Caudate nucleus (tissue), 63 donors: ENCODE measurements at places on chromosomes 2 and 18.

DNA sequence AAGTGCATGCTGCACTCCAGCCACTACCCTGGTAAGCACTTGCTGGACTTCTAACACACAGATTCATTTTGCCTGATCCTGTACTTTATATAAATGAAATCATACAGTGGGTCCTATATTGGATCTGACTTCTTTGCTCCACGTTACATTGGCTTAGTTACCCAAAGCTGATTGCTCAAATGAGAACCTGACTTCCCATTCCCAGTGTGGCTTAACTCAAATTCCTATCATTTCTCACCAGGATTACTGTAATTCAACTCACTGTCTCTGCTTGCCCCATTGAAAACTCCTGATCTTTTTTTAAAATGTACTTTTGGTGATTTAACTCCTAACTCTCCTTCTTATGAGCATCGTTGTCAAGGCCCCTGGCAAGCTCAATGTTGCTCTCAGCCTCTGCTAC is 1.4 kb downstream of the RSAD2 start:
- no peak for DNase-seq

DNA sequence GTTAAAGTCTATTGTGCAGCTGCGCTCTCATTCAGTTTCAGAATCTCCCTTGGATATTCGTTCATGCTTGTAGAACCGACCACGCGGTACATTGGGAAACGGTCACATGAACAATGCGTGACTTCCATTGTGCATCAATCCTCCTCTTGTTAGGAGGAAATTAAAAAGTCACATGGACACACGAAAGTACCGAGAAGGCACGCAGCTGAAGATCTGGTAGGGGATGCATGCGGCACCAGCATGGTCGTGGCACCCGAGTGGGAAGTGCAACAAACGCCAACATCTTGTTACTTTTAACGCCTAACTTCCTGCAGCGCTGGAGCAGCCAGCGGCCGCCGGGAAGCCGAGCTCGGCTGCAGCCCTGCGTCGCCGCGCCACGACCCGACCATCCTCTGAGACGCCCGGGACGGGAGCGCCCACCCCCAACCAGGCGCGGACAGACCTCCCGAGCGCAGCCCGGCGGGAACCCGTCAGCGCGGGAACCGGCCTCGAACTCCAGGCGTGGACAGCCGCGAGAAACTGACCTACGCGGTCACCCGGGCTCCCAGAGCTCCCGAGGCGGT is 412 bp downstream of the OSBPL1A start:
- DNase-seq: peak; percentile 67

GRCh38 chr18:38520786-38521185 is 955.2 kb upstream of the CELF4 start:
- DNase-seq: no peak

DNA sequence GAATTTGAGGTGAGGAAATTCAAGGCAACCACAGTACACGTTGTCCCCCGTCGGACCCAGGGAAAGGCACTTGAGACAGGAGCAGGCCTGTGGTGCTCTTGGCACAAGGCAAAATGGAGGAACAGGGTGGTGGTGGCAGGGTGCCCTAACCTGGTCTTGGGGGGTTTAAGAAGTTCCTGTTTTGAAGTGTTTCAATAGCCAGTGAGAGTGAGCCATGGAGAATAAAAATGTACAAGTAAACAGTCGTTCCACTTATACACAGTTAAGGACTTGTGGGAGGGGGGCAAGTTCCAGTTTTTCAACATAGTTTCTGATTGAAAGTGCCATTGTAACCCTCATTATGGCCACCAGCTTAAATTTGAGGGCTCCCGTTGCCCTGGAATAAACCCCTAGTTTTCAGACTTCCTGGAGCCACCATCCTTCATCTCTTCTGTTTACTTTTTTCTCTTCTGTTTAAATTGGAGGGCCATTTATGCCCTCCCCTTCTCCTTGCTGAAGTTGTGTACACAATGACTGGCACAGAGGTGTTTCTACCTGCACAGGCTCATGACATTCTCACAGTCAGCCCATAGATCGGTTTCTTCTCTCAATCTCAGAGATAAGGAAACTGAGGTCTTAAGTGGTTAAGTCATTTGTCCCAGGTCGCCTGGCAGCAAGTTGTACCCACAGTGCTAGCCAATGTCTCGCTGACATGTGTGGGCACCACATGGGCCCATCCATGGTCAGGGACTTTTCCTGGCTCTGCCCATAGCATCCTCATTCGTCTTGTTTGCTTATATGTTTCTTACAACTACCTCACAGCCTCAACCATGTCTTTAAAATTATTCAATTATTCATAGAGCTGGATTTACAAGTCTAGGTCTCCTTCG is 66.0 kb upstream of the ST3GAL5 start:
- no peak for DNase-seq

GRCh38 chr2:27545348-27546141 is 37.3 kb upstream of the ZNF512 start:
- DNase-seq: no peak

- DNase-seq: no peak
Observed at GRCh38 chr2:217802876-217803652, 199.7 kb downstream of the TNS1 start.

DNA sequence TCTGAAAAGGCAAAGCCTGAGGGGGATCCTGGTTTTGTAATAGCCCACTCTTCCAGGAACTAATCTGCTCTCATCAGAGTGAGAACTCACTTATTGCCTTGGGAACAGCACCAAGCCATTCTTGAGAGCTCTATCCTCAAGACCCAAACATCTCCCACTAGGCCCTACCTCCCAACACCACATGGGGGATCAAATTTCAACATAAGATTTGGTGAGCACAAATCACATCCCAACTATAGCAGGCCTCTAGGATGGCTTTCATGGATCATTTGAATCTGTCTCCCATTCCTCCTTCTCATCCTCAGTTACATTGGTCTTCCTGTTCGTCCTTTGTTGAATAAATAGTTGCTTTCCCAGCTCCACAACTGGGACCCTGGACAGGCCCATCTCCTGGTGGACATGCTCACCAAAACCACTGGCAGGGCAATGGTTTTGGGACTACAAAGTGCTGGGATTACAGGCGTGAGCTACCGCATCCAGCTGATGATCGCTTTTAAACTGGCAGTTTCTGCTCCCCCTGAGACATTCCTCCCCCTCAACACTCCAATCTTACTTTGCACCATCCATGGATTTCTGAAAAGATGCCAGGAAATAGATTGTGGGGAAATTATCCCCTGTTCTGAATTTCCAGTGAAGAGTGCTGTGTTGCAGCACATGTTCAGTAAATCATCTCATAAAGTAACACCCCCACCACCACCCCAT is 42.6 kb downstream of the MCFD2 start:
- DNase-seq: no peak

DNA sequence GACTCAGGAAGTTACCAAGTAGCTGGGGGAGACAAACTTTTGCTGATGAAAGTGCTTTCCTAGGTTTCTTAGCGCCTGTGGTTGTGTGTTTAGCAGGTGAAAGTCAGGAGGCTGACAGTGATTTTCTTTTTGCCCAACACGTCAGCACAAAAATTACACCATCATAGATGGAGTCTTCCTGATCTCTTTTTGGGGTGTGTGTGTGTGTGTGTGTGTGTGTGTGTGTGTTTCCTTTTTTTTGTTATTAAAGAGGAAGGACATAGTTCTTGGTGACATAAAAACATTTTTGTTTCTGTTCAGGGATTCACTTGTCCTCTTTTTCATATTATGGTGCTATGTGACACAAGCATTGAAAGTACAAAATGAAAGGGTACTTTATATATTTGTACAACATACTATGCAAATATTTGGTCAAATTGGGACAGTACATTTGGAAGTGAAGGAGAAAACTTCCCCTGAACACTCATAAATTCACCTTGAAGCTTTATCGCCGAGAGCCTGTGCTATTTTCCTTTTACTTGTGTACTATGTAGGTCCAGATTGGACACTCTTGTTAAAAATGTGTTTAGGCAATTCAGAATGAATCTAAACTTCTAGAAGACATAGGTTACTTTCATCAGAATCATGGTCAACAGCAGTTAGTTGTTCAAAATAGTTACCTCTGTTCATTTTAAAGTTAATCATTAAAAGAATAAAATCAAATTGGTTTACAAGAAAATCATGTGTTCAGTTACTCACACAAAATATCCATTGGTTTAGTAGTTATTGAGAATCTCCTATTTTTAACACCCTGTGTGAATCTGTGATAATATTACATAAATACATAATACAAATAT is 491.9 kb downstream of the IRS1 start:
- DNase-seq: no peak
